ENCODE measurements at places on chromosomes 7 and 10.

DNA sequence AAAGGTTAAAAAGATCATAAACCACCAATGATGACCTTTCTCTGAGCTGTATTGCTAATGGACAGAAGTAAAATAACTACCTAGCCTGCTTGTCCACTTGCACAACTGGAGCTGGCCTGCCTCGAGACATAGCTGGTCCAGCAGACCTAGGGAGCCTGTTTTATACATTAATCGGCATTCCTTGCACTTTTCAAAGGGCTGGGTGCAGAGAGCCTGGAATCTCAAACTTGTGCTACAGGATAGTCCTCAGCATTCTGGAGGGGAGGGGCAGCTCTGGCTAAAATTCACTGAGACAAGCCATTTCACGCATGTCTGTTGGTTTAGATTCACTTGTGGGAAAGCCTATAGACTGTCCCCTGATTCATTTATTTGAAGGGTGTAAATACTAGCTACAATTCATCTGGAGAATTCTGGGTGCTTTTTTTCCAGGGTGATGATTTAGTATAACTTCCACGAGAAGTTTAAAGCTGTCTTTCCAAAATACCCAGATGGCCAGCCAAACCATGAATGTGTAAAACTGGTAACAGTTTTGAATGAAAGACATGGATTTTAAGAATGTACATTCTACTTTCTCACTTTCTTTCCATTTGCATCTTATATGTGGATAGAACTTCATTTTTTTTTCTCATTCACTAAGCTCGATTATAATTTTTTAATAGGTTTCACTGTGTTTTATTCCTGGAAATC is 389.4 kb downstream of the KCNMA1 start:
- DNase-seq, result peak; percentile 38

DNA sequence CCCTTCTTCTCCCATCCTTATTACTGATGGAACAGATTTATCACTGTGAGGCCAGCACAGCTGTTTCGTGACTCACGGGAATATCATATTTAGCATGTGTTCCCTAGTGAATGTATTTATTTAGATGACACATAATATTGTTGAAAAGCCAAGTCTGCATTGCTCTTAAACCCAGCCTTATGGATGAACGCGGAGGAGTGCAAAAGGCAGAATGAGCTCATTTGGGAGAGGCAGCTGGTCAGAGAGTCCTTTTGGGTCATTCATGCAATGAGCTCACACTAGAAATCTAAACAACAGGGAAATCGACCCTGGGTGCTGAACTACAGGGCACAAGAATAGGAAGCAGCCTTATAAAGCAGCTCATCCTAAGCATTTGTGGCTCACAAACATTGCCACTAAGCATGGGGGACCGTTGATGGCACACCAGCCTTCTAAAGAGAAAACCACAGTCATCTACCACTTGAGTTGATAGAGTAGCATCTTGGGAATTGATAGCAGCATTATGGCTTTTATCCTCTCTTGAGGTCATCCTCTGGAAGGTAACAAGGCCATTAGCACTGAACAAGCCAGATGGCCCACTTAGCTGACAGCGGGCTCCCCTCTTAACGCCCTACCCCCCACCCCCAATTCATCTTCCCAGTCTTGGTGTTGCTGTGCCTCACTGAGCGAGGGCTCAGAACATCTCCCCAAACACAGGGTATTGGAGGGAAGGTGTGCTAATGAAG is 32.9 kb upstream of the SDK1 start:
- peak; percentile 46 for DNase-seq

DNA sequence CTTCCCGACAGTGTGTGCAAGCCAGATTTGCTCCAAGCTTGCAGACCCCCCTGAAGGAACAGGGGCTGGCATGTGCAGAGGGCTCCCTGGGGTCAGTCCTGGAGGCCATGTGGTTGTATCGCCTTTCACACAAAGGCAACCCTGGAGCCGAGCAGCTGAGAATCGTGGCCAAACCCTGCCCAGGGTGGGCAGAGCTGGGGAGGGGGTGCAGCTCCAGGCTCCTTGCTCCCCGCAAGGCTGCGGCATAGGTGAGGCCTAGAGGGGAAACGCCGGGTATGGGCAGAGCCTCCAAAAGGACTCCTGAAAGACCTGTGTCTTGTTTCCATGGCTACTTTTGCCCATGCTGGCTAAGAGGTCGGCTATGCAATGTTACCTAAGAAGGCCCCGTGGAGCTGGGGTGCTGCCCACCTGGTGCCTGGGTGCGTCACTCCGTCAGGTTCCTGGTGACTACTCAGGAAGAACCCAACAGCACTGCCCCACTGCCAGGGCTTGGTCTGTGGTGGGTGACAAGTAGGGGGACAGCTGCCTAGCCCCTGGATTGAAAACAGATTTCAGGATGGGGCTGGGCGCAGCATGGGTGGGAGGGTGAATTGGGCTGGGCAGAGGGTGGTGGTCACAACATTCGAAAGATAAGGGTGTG is 171.0 kb upstream of the SHH start:
- DNase-seq, result no peak

- no peak for DNase-seq
These were observed 21.3 kb downstream of the ECHDC3 start for GRCh38 chr10:11763501-11763861.

GRCh38 chr7:21944616-21945453 is 864 bp downstream of the CDCA7L start:
- DNase-seq, result peak; percentile 26

- DNase-seq, result no peak
These were observed 125.7 kb upstream of the KCTD7 start for GRCh38 chr7:66503036-66503370.

- peak; percentile 92 for DNase-seq
These were observed 98.8 kb downstream of the CHST15 start for GRCh38 chr10:123994417-123995081.

DNA sequence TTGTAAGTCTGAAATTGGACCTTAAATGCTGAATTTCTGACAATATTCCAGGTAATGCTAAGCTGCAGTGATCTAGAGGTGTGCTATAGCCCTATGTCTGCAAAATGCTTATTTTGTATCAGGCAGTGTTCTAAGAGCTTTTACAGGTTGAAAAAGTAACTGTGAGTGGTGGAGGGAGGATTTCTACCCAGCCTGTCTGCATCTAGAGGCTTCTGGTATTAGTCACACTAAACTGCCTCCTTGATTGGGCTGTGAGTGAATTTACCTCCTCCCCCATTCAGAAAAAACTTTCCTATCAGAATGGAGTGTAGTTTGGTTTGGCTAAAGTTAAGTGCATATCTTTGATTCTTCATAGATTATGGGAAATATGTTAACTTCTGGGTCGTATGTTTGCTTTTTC is 56.8 kb downstream of the BBS9 start:
- no peak for DNase-seq

DNA sequence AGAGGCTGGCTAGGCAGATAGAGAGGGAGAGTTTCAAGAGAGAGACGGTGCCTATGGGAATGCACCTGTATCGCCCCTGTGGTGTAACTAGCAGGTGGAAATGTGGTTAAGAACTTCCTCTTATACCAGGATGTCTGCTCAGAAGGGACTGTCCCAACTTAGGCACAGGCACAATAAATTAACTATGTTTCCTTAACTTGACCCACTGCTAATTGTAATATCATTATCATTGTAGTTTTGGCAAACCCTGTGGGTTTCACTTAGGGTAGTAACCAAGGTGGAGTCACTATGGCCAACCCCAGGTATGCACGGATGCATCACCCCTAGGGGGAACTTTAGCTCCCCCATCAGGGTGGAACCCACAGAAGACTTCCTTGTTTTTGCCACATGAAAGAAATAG is 455.7 kb downstream of the DGKB start:
- DNase-seq, result no peak

DNA sequence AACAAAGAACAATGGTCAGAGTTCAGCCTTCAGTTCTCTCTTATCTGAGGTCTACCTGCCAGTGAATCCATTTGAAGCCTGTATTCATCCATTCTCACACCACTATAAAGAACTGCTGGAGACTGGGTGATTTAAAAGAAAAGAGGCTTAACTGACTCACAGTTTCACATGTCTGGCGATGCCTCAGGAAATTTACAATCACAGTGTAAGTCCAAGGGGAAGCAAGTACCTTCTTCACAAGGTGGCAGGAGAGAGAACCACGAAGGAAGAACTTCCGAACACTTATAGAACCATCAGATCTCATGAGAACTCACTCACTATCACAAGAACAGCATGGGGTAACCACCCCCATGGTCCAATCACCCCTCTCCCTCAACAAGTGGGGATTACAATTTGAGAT is 33.0 kb upstream of the SLC25A13 start:
- DNase-seq, result no peak

DNA sequence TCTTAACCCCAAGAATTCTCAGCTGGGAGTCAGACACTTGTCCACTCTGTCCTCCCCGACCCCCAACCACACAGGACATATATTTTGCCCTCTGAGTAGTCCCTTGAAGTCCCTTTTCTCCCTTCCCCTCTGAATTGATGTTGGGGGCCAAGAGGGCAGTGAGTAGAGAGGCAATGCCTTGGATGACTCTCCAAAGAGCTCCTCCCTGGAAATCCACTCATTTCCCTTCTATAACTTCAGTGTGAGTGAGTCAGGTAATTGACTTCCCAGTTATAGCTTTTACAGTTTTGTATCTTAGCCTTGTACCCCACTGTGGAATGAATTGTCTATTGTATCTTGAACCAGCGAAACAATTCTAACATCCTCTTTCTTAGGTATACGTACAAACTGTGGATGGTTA is 9.2 kb upstream of the ODAD2 start:
- no peak for DNase-seq

- DNase-seq, result no peak
These were observed 25.9 kb downstream of the DNAJB12 start for GRCh38 chr10:72328829-72329204.

DNA sequence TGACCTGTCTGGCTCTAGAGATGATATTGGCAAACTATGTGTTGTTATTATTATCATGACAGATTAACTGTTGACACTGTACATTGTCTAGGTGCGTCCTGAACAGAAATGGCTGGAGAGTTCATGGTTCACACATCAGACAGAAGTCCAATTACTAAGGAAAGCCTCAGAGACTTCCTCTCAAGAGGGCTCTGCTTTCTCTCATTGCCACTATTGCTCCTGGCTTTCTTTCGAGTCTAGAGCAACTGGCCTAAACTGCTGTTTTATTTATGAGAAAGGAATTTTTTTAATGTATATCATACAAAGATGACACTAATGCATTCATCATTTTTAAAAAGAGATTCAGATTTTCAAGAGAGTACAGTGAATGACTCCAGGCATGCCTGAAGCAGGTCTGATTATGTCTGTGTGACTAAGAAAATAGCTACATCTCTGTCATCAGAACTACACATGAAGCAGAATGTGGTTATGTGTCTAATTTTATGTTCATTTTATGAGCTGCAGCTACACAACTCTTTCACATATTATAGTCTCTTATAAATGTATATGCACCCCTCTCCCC is 30.4 kb downstream of the NRCAM start:
- DNase-seq, result no peak

- no peak for DNase-seq
These were observed 13.4 kb downstream of the PRKAG2 start for GRCh38 chr7:151863386-151864079.

GRCh38 chr10:103058034-103058433 is 135.0 kb downstream of the NT5C2 start:
- no peak for DNase-seq

GRCh38 chr10:97948822-97949221 is 81.6 kb downstream of the CRTAC1 start:
- DNase-seq, result no peak

GRCh38 chr10:131816157-131816775 is 84.5 kb upstream of the PPP2R2D start:
- no peak for DNase-seq
